AG04450 (cell line): ENCODE measurements at places on chromosomes 6 and 20. TPM values are rescaled to one million over a fixed set of nuclear protein-coding genes. Genes with fewer than 3 reads are reported as not detected.

Gene GDAP1L1
- not detected in 2 replicates for polyA plus RNA-seq

DNA sequence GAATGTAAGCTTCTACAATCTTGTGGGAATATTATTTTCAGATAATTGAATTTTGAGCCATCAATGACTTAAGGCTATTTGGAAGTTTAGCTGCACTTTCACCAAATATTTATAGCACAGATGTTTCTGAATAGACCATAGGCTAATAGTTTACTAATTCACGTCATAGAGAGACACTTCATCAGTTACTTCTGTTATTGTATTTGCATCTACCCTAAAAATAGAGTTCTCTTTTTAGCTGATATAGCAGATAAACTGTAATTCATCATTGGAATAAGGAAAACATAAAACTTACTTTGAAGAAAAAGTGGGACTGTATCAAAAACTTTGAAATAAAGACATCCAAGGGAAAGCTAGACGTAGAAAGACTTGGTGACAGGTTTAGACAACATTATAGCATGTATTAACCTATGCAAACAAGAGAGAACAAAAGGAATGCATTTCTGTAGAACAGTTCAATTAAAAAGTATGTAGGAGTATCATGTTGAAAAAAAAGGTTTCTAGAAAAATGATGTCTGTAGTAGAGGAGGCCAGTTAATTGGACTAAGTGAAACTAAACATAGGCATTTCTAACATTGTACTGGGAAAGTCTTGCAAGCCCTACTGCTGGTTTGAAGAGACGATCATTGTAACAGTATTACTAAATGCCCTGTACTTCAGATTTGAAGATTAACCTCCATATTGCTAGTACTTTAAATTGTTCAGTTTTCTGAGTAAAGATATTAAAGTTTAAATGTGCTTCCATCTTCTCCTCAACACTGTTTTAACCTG lies 123.3 kb downstream of the ZFAND3 start:
- DNase-seq = no peak

DNA sequence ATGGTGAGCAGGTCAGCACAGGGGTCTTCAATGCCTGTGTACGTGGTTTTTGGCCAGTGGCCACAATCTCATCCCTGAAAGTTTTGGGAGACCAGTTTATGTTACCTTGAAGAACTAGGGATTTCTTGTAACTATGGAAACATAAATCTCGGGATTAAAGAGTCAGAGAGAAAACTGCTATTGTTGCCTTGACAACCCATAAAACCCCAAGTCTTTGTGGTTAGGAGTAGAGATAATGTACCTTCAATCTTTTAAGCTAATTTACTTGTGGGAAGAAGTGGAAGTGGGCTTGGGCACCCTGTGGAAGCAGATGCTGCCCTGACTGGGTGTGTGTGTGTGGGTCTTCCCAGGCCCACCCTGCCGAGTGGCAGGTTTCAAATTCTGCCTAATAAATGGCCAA lies 46.1 kb upstream of the ZNF831 start:
- no peak for DNase-seq

Gene CYP24A1
- polyA plus RNA-seq = 2.1 TPM in 1 of 2 replicates, not detected in the other

GRCh38 chr20:9838378-9839295 lies at the start of gene PAK5:
PAK5 (minus strand) TSS chr20:9839076; CDS start chr20:9644328, 194,748 bp downstream.
- DNase-seq = no peak

Gene NHSL1
- 10.2 and 10.5 TPM in 2 replicates for polyA plus RNA-seq

Gene TSBP1
- polyA plus RNA-seq = not detected in 2 replicates

Gene TNFAIP3
- 16.7 and 19.5 TPM in 2 replicates for polyA plus RNA-seq

DNA sequence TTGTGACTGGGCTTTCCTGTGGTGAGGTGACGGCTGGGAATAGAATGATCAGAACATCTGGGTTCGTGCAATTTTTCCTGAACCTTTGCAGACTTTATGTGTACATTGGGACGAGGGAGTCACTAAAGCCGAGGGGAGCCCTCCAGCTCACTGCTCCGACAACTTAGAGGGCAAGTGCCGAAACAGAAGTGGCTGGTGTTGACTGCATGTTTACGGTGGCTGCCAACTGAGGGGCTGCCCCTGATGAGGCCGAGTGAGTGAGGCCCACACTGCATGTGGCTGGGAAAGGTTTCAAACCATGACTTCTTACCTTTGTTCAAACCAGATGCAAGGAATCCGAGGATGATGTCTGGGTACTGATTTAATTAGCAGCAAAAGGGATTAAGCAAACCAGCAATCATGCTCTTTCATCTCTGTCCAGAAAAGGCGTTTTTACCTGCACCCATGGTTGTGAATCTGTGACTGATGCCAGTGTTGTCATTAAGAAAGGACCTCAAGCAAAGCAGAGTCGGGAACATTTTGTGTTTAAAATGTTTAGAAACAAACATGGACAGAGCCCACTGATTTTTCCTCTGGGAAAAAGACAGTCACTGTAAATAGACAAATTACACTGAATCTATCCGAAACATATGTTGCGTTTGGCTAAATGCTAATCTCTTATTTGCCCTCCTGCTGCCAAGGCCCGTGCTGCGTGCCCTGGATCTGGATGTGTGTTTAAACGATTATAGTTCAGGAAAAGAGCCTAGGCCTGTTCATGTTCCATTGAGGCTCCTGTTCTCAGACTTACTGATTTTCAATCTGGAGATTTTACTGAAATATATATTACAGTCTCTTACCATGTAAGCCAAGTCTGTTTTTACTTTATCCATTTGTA lies 105.1 kb downstream of the UST start:
- no peak for DNase-seq

Gene TDRD6
- polyA plus RNA-seq = not detected in 2 replicates

Gene RNF144B
- 0.25 and 0.35 TPM in 2 replicates for polyA plus RNA-seq

Gene MTG2
- polyA plus RNA-seq = 15.6 and 17.1 TPM in 2 replicates

GRCh38 chr6:154503658-154504057 lies 6.8 kb downstream of the CNKSR3 start:
- no peak for DNase-seq

- no peak for DNase-seq
Observed at GRCh38 chr6:46251583-46252339, 81.0 kb upstream of the ENPP5 start.
